AG10803 (cell line): ENCODE measurements at places on chromosomes 2 and 18.

- no peak for DNase-seq
Measured at GRCh38 chr2:120235681-120236080, 12.5 kb upstream of the TMEM185B start.

DNA sequence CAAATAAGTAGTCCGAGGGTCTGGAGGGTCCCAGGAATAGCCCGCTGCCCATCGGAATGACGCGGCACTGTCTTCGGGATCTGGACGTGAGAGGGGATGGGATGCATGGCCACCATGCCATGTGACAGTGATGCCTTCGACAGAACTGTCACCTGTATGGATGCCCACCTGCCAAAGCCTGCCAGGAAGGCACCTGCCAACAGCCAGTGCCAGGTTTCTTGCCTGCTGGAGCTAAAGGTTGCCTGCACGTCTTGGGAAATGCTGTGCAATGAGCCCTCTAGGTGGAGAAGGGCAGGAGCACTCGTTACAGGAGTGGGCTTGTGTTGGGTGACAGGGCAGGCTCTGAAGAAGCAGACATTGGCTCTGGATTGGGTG is 20.5 kb downstream of the GPR35 start:
- DNase-seq, result no peak

DNA sequence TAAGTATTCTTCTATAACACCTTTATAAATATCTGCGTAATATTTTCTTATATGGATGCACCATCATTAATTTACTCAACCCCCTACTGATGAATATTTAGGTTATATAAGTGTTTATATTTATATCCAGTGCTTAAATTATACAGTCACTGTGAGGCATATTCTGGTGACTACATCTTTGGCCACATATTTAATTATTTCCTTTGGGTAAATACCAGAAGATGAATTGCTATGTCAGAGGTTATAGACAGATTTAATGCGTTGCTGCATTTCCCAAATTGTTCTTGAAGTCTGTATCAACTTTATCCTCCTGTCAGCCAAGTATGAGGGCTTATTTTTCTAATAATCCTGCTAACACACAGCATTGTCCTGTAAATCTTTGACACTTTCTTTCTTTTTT is 18.7 kb downstream of the DYSF start:
- no peak for DNase-seq

- DNase-seq, result peak; percentile 93
Measured at GRCh38 chr2:65576861-65577601, 144.6 kb upstream of the SPRED2 start.

DNA sequence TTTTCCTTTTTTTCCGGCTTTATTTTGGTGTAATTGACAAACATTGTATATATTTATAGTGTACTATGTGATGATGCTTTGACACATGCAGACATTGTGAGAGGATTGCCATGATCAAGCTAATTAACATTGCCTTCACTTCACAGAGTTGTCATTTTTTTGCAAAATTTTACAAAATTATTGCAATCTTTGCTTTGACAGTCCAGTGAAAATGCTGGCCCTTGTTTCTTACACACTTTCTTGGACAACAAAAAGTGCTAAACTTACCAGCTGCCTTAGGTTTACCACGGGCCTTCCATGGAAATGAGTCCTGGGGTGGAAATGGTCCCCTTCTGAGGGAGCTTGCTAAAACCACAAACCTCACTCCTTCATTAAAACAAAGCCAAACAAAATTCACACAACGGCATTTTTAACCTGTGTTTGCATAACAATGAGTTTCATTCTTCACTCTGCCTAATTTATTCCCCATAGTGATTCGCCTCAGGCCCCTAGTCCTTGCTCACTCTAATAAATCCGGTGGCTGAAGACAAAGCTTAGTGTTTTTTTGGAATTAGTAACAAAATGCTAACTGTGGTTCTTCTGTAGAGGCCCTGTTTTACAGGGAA is 32.2 kb downstream of the LINC00305 start:
- DNase-seq, result no peak

- peak; percentile 34 for DNase-seq
Measured at GRCh38 chr2:112800881-112801583, 16.7 kb upstream of the IL1A start.

DNA sequence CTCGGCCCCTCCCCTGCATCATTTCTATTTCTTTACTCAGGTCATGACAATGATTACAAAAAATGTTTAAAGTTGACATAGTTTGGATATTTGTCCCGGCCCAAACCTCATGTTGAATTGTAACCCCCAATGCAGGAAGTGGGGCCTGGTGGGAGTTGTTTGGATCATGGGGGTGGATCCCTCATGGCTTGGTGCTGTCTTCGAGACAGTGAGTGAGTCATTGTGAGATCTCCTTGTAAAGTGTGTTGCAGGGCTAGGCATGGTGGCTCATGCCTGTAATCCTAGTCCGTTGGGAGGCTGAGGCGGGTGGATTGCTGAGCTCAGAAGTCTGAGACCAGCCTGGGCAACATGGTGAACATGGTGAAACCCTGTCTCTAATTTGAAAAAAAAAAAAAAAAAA is 9.2 kb upstream of the MAP4K4 start:
- DNase-seq, result peak; percentile 21

- no peak for DNase-seq
Measured at GRCh38 chr2:209633911-209634310, 137.7 kb upstream of the UNC80 start.

DNA sequence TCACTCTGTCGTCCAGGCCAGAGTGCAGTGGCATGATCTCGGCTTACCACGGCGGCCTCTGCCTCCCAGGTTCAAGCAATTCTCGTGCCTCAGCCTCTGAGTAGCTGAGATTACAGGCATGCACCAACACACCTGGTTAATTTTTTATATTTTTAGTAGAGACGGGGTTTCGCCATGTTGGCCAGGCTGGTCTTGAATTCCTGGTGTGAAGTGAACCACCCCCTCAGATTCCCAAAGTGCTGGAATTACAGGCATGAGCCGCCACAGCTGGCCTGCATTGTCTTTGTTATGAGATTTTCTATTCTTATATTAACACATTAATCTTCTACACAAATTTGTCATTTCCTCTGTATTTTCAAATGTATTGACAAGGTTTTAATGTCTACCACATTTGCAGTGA is 75.2 kb downstream of the SEPTIN10 start:
- DNase-seq, result peak; percentile 22

DNA sequence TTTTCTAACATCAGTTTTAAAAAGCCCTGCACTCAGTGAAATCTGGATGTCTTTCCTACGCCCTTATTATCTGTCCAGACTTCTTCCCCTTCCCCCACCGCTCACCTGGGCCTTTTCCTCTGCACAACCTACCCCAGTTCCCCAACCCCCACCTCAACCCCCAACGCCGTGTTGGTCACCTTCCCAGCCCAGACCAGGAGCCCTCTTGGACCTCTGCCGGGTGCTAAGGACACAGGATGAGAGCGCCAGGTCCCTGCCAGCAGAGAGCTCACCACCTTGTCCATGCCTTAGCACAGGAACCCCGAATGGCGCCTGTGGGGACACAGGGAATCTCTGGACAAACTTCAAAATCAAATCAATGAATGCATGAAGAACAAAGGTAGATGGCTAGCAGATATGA is 966 bp upstream of the RBM43 start:
- no peak for DNase-seq

DNA sequence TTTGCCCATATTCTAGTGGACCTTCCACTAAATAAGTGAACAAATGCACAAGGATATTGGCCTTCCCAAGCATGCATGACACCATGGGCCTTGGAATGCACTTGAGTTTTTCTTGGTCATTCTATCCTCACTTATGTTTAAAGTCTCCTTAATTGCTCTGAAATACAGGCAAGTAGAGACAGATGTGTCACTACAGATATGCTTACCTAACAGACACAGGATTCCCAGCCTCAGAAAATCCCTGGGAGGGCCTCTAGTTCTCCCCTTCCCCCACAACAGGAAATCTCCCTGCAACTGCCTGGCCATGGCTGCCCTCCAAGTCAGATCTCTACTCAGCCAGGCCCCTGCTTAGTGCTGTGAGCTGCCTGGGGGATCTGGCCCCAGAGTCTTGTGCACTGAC is 445.2 kb downstream of the IRS1 start:
- DNase-seq, result peak; percentile 72
